AG04450 (cell line): ENCODE measurements at places on chromosomes 2 and 18. TPM values are rescaled to one million over a fixed set of nuclear protein-coding genes. Genes with fewer than 3 reads are reported as not detected.

DNA sequence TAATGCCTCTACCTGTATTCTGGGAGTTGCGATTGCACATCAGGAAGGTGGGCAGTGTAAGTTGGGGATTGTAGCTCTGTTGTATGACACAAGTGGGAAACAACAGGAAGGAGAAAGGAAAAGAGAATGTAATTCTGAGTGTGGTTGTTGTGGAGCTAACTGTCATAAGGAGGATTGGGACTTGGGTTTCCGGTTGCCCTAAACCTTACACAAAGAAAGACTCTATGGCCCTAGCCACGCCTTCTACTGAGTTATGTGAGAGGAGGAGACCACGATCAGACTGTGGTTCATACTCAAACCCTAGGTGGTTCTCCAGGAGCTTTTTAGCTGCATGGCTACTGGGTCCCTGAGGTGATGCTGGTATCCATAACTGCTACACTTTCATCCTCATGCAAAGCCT, 86.5 kb downstream of the TANC1 start:
- no peak for DNase-seq

- DNase-seq, result no peak
These were observed 143.9 kb downstream of the NCK2 start for GRCh38 chr2:105888625-105889024.

GRCh38 chr2:225083276-225083675, 41.0 kb upstream of the DOCK10 start:
- no peak for DNase-seq

GRCh38 chr2:30655660-30656059, 151.6 kb downstream of the CAPN13 start:
- DNase-seq, result peak; percentile 55

DNA sequence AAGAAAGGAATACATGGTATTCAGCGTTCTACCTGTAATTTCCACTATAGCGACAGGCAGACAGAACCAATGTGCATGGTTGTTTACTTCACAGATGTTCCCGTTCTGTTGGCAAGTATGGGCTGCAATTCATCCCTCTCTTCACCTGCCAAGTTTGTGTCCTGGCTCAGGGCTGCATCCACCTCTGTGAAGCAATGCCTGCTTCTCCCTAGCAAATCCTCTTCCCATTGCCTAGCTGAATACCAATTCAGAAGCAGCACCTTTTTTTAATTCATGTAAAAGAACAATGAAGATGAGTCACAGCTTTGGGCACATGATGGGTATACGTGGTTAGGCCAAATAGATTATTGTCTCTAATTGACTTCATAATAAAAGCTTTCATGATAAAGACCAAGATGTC, 54.7 kb upstream of the LRATD1 start:
- DNase-seq, result no peak

- DNase-seq, result no peak
These were observed 22.2 kb downstream of the CCDC121 start for GRCh38 chr2:27606611-27607010.

DNA sequence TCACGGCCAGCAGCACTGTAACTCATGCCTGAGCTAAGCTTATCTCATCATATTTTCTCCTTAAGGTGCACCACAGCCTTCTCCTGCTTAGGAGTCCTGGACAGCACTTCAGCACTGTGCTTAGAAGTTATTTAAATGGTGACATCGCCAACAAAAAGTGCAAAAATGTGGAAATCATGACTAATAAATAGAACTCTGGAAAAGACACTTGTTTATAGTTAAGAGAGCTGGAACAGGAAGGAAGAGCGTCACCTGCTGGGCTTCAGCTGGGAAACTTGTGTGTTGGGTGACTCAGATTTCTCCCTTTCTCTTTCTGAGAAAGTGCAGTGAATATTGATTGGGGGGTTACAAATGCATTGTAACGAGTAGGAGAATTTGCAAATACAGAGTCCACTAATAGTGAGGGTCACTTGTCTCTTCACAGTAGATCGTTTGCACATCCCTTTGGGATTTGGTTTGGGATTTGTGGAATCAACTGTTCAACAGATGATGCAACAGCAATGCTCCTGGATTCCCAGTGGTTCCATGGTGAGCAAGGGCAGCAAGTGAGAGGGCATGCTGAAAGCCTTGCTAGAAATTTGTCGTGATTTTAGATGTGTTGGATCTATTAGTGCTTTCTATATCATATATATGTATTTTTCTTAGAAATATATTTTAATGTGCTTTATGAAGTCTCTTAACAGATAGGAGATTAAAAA, 84.2 kb downstream of the DOK6 start:
- peak; percentile 18 for DNase-seq

DNA sequence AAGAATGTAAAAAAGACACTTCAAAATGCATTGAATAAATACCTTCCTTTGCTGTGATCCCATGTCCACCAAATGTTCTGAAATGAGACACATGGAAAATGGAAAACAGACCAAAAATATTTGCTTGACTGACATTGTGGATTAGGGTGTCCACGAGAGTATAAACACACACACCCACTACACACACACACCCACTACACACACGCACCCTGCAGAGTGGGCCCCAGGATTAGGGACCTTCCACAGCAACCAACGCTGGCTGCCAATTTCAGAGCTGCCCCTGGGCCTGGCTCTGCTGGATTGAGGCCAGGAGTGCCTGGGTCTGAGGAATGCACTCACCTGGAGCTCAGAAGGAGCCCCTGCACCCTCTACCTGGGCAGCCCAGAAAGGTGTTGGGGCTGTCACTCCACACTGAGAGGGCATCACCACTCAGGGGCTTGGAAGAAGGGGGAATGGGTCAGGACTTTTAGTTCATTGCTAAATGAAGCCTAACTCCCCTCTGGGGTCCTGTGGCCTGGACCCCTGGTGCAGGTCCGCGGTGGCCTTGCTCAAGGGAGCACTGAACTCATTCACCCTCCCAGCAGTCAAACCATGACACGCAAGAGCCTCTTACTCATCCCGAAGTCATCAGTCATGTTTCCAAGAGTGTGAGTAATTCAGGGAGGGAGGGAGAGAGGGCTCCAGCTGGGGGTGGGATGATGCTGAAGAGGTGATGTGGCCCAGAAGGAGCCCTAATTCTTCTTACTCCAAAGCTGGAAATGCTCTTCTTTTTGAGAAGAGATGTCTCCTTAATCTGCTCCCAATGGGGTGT, 50.2 kb upstream of the PLB1 start:
- peak; percentile 84 for DNase-seq

The LIMS3 gene
- polyA plus RNA-seq, result 3.3 and 3.7 TPM in 2 replicates

The COL3A1 gene
- polyA plus RNA-seq, result 1,314 and 1,396 TPM in 2 replicates

The HS1BP3 gene
- polyA plus RNA-seq, result 14.2 and 16.1 TPM in 2 replicates

The COLEC11 gene
- 0.68 and 0.73 TPM in 2 replicates for polyA plus RNA-seq

The SETBP1 gene
- polyA plus RNA-seq, result 0.60 and 0.71 TPM in 2 replicates
